Neural crest cell (in vitro differentiated cells): ENCODE measurements at places on chromosomes 4 and X. TPM values are rescaled to one million over a fixed set of nuclear protein-coding genes. Genes with fewer than 3 reads are reported as not detected.

DNA sequence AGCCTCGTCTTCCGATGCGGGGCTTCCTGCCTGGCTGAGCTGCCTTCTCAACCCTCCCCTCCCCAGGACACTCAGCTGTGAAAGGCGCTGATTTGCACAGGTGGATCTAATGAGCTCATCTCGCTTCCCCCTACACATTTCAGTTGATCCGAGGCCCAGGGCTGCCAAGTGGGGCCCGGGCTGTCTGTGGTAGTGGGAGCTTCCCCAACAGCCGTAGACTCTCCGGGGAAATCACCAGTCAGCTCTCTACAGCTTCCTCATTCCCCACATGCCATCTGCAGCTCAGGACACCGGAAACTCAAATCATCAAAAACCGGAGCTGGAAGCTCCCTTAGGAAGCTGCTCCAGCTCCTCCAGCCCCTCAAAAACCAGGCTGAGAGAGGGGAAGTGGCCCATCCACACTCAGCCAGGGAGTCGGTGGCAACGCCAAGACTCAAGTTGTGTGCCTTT is 56.2 kb downstream of the SMIM20 start:
- DNase-seq, result no peak

- no peak for DNase-seq
These were observed 100.6 kb downstream of the AKAP4 start for GRCh38 chrX:50100188-50100587.

GRCh38 chr4:168646001-168646768 is 149.3 kb downstream of the PALLD start:
- no peak for DNase-seq

DNA sequence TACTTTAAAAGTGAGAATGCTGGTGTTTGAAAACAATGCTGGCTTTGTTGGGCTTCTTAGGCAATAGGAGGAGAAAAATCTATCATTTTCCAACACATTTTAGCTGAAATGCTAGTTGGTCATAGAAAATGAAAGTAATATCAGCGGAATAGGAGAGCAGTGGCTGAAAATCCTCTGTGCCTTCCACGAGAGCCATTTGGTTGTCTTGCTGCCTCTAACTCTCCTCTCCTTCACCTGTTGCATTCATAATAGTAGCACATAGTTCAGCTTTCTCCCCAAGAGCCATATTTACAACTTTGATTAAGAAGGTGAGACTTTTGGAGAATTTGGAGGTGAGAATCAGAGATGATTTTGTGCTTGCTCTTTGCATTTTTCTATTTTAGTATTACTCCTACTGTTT is 849.4 kb upstream of the FTHL17 start:
- no peak for DNase-seq

- no peak for DNase-seq
These were observed 7.4 kb downstream of the DMP1 start for GRCh38 chr4:87657525-87657924.

DNA sequence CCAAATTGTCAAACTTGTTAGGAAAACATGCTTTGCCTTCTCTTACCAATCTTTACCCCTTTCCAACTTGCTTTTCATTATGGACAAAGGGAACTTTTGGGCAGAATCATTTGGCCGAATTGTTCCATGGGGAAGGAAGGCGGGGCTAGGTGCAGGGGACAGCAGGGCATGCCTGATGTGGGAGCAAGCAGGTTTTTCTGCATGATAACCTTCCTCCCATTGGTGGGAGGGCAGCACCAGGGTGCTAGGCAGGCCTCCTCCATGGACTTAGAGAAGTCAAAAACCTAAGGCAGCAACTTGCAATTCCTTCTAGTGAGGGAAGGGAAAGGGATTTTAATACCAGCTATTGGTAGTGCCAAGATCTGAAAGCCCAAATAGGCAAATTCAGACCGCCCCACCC is 260.5 kb downstream of the MAPK10 start:
- no peak for DNase-seq

- no peak for DNase-seq
These were observed 192.4 kb downstream of the STPG2 start for GRCh38 chr4:97950836-97951235.

- no peak for DNase-seq
These were observed 128.8 kb upstream of the GPC4 start for GRCh38 chrX:133544115-133544514.

DNA sequence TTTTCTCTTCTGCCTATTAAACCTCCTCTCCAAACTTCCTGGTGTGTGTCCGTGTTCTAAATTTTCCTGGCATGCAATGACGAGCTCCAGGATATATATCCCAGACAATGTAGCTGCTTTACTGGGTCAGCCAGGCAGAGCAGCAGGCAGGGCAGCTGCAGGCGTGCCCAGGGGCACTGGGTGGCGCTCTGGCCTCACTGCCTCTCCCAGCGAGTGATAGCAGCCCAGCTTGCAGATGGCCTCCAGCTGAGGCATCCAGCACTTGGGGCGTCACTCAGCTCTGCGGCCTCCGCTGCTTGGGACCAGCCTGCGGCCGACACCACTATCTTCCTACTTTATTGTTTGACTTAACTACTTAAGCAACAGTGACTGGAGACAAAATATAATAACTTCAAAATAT is 23.0 kb upstream of the UBA6 start:
- DNase-seq, result no peak

GRCh38 chrX:150063674-150064073 is 125.4 kb upstream of the EOLA2 start:
- DNase-seq, result no peak

GRCh38 chrX:9317176-9317575 is 147.7 kb upstream of the TBL1X start:
- DNase-seq, result no peak

GRCh38 chr4:4410271-4410670 is 23.4 kb downstream of the NSG1 start:
- no peak for DNase-seq

- DNase-seq, result no peak
These were observed 81.4 kb upstream of the ACSL1 start for GRCh38 chr4:184907216-184907615.

- no peak for DNase-seq
These were observed 123.8 kb upstream of the CXCL13 start for GRCh38 chr4:77481856-77482255.

DNA sequence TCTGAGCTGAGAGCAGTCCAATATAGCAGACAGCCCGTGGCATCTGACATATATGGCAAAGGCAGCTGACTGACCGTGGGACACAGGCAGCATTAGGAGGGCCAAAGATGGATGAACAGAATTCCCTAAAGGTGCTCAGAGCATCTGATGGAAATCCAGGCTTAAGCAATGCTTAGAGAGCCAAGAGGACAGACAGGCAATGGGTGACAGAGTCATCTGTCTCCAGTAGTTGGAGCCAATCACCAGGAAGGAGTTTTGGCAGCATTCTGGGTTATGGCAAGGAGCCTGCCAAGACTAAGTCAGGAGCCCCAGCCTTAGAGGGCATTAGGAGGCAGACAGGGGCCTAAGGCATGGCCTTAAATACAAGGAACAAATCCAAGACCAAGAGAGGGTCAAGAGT is 153.3 kb upstream of the USP9X start:
- no peak for DNase-seq

DNA sequence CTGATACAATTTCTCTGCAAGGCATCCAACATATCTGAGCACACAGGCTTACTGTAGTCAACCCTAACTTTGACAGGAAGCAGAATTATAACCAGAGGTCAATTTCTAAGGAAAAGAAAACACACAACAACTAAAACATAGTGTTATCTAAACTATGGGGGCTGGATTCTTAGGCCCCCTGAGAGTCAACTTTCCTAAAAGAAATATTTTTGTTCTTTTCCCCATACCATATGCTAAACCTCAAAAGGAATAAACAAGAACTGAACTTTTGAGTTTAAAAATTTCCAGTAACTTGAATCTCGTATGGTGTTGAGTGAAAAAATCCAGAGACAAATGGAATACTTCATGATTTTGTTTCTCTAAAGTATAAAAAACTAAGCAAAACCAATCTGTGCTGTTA is 42.9 kb downstream of the ATXN3L start:
- no peak for DNase-seq

GRCh38 chr4:18957716-18958115 is 936.2 kb upstream of the LCORL start:
- DNase-seq, result no peak

DNA sequence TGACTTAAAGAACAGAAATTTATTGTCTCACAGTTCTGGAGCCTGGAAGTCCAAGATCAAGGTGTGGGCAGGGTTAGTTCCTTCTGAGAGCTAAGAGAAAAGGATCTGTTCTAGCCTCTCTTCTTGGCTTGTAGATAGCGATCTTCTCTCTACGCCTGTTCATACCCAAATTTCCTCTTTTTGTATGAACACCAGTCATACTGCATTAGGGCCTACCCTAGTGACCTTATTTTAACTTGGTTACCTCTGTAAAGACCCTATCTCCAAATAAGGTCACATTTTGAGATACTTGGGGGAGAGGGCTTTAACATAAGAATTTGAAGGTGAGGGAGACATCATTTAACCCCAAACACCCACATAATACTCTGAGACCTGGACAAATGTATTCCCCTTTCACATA is 55.6 kb upstream of the SPP1 start:
- DNase-seq, result no peak

DNA sequence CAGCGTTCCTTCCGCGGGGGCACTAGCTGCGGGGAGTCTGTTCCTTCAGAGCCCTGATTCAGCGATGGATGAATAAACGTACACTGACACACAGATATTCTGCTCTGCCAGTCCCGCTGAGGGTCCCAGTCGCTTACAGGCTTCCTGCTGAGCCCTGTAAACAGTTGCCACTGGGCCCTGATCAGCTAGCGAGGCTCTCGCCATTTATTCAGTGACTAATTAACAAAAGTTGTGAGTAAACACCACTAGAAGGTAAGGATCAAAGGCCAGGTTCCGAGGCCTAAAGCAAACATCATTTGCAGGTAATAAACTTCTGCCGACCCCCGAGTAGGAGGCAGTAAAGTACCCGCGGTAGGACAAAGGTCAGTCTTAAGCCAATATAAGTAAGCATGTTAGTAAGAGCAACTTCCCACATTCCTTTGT is 442.6 kb upstream of the GALNT7 start:
- DNase-seq, result no peak

DNA sequence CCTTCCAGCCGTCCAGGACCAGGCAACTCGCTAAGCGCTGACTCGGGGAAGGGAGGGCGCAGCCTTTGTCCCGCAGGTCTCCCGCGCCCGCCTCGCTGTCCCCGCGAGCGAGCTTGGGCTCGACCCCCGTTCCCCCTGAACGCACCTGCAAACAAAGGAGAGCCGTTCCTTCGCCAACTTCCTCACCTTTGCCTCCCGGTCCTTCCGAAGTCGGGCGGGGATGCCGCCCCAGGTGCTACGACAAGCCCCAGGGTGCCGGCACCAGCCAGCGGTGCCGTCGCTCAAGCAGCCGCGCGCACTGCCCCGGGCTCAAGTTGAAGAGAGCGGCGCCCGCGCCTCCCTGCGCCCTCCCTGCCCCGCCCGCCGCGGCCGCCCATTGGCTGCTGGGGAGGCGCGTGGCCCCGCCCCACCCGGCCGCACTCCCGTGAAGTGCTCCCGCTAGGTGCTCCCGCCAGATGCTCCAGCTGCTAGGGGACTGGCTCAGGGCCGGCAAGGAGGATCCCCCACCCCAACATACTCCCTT is 107.1 kb downstream of the NSUN7 start:
- DNase-seq, result peak; percentile 72

- peak; percentile 20 for DNase-seq
These were observed 149.7 kb downstream of the PTTG2 start for GRCh38 chr4:38109896-38110295.

DNA sequence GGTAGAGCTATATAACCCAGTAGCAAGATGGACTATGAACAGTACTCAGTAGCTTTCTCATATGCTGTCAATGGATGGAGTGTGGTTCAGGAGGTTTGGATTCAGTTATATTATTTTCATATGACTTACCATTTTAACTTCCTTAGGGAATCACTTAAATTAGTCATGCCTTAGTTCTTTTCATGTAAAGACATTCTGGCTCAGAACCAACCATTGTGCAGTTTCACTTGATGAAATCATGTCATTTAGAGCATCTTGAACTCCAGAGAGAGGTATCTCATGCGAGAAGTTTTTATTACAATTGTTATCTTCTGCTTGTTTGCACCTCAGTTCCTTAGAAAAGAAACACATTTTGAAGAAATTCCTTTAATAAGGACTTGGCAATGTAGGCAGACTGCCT is 55.8 kb downstream of the IL1RAPL2 start:
- no peak for DNase-seq

- DNase-seq, result no peak
These were observed 57.7 kb downstream of the IL13RA2 start for GRCh38 chrX:114959729-114960128.

Gene POU4F2
- total RNA-seq, result 0.14 and 0.20 TPM in 2 replicates

Gene ADGRG4
- not detected in 2 replicates for total RNA-seq

Gene PRRG3
- total RNA-seq, result 2.6 and 2.9 TPM in 2 replicates

Gene SUPT20HL1
- not detected in 2 replicates for total RNA-seq

Gene CA5B
- 5.7 and 7.1 TPM in 2 replicates for total RNA-seq

Gene ANXA3
- total RNA-seq, result 0.39 TPM in 1 of 2 replicates, not detected in the other

Gene PITX2
- total RNA-seq, result 0.58 and 0.77 TPM in 2 replicates

Gene BTK
- total RNA-seq, result 0.64 TPM in 1 of 2 replicates, not detected in the other
